ENCODE measurements at places on chromosomes 4 and X.

DNA sequence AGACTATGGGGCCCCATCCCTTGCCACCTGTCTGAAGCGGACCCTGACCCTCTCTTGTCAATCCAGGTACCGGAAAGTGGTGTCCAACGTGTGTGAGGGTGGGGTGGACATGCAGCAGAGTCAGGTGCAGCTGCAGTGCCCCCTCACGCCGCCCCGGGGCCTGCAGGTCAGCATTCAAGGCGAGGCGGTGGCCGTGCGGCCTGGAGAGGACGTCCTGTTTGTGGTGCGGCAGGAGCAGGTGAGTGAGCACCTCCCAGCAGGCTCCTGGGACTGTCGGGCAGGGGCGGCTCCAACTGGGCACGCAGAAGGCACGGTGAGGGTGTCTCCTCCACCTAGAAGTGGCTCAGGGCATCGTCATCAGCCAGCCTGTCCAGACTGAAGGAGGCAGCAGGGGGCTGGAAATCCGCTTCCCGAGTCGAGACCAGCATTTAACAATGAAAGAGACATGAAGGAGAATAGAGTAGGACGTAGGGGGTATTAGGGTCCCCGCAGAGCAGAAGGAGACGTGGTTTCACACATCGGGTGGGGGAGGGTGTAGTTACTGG lies 221.6 kb downstream of the AFAP1 start:
- DNase-seq = no peak

DNA sequence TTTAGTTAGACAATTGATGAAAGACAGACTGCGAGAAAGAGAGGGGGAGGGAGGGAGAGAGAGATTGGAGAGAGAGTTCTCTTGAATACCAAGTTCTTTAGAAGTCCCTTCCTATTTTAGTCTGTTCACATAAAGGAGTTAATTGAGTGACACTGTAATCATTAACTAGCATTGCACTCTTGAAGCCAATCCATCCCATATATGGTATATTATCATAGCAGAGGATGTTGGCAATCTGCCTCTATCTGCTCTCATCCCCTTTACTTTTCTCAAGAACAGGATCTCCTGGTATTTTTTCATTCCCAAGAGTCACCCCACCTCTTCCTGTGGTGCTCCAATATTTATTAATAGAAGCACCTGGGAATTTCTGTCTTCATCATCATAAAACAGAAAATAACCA lies 959.6 kb upstream of the NDST4 start:
- no peak for DNase-seq

- no peak for DNase-seq
Observed at GRCh38 chr4:105859233-105859632, 36.0 kb upstream of the NPNT start.

DNA sequence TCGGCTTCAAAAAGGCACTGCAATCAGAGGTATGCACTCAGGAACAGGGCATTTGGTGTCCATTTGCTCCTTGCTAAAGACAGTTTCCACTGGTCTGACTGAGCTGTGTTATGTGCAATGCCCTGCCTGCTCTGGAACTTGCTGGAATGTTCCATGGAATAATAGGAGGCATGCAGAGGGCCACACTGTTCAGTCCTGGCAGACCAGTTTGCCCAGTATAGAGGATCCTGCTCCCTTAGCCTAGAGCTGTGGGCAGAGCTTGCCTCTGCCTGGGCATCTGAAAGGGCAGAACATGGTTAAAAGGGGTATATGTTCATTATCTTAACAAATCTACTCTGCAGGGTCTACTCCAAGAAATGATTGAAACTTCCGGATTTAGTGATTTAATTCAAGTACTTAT lies 27.8 kb upstream of the CD99L2 start:
- no peak for DNase-seq

DNA sequence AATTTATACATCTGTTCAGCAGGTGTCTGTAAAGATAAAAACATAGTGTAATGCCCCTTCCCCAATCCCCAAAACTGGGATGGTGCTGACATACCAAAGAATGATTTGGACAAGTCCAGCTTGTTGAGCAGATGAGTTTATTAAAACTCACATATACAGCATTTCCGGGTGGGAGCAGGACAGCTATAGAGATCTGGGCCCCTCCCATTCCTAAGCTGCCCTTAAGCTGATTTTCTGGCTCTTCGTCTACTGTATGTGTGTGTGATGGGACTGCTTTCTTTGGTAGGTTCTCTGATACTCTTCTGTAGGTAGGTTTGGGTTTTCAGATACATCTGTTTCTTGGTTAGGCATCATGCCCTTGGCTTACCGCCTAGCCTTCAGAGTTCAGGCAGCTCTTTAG lies 703.7 kb upstream of the PCDH10 start:
- DNase-seq = no peak

GRCh38 chr4:173930329-173930967 lies 353.0 kb downstream of the FBXO8 start:
- DNase-seq = no peak

DNA sequence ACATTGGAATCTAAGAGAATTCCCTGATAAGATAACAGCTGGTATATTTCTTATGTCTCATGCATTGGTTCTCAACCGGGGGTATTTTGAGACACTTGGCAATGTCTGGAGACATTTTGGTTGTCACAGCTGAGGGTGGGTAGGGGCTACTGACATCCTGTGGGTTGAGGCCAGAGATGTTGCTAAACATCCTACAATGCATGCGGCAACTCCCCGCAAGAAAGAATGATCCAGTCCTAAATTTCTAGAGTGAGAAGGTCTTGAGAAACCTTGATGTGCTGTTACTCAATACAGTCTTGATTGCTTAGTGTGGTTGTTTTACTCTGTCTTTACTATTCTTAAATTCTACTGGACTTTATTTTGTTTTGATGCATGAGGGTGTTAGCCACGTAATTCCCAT lies 287.2 kb downstream of the FRMPD4 start:
- no peak for DNase-seq

- no peak for DNase-seq
Observed at GRCh38 chr4:72977936-72978485, 91.5 kb downstream of the COX18 start.

DNA sequence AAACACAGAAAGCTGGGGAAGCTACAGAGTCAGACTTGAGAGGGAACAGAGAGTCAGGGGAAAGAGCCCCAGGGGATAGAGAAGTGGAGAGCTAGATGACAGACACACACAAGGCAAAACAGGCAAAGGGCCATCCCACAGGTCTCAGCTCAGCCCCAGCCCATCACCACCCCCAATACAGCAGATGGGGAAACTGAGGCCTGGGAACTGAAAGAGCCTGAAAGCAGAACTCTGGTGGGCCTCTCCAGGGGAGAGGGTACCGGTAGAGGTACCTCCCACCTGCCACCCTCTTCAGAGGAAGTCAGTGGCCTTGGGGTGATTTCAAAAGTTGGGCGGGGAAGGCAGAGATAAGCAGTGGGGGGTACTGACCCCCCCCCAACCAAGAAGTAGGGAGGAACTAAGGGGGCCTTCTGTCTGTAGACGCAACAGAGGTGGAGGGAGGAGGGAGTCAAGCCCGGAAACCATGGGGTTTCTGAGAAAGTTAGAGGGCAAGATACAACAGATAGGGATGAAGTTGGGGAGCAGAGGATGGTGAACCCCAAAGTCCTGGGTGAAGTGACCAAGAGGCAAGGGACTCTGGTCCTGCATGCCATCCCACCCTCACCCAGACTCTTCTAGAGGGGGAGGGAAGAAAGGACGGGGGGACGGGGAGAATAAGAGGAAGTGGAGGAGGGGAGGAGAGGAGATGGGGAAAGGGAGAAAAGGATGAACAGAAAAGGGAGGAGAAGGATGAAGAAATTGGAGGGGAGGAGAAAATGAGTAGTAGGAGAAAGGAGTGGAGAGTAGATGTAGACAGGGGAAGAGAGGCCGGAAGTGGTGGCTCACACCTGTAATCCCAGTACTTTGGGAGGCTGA lies 3.2 kb downstream of the GATA1 start:
- no peak for DNase-seq

- no peak for DNase-seq
Observed at GRCh38 chr4:174281901-174282300, 1.6 kb downstream of the FBXO8 start.

GRCh38 chr4:105923497-105924238 lies 28.4 kb downstream of the NPNT start:
- no peak for DNase-seq

DNA sequence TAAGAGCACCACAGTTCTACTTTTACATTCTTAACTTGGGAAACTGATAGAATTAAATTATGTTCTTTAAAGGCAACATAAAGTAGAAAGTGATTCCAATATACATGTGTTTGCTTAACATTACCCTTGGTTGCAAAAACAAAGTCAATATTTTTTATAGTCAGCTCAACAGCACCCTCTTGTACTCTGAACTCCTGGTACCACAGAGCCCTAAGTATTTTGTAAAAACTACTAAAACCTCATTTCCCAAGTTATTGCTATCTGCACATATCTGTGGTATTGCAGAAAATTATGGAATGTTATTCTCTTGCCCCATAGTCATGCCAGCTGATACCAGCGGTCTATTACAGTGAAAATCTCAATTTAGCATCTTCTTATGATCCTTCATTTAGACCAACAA lies 2.9 kb downstream of the KIF4A start:
- no peak for DNase-seq

GRCh38 chr4:123924536-123924935 lies 527.9 kb downstream of the SPRY1 start:
- DNase-seq = no peak

GRCh38 chr4:113996599-113997177 lies 17.2 kb upstream of the ARSJ start:
- DNase-seq = no peak

GRCh38 chr4:93788712-93789111 lies 39.8 kb upstream of the ATOH1 start:
- DNase-seq = no peak

DNA sequence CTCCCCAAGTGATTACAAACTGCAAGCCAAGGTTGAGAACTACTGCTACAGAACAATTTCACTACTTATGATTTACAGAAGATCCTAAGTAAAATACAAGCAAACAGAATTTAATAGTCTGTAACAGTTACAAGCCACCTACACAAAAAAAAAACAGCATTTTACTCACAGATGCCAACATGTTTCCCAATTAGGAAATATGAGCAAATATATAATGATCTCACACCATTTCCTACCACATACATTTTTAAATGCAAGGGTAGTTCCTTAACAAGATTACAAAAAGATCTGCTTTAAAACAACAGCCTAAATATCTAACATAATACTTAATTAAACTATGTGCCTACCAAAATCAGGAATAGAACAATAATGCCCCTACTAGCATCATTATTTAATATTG lies 63.4 kb downstream of the EFHC2 start:
- DNase-seq = no peak

GRCh38 chrX:41014776-41015360 lies 70.4 kb upstream of the USP9X start:
- DNase-seq = no peak

DNA sequence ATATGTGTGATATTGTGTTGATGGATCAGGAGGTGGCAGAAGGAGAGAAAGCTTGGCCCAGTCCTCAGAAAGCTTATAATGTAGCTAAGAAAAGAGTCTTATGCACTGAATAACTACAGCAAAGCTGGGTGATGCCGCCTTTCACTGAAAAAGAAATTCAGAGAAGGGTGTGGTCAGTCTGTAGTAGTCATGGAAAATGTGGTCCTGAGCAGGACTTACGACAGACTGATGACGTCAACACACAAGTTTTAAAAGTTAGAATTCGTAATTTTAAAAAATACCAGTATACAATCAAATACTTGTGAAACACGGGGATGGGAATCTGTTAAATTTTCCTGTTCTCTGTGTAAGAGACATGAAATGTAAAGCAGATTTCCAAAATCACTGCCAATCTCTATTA lies 87.0 kb upstream of the RAPGEF2 start:
- no peak for DNase-seq

DNA sequence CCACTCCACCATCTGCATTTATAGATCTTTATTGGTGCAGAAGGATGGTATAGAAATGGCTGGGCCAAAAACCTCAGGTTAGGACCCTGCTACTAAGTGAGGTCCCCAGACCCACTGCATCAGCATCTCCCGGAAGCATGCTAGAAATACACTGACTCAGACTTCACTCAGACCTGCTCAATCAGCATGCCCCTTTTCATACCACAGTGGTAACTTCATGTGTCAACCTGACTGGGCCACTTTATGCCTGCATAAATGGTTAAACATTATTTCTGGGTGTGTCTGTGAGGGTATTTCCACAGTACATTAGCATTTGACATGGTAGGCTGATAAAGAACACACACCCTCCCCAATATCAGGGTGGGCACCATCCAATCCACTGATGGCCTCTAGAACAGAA lies 118.6 kb upstream of the VCX3B start:
- no peak for DNase-seq

GRCh38 chrX:17566740-17567139 lies 170.6 kb upstream of the SCML1 start:
- no peak for DNase-seq

- no peak for DNase-seq
Observed at GRCh38 chr4:171538601-171539100, 274.6 kb upstream of the GALNTL6 start.

GRCh38 chr4:170723171-170723570 lies 633.4 kb upstream of the AADAT start:
- DNase-seq = no peak

DNA sequence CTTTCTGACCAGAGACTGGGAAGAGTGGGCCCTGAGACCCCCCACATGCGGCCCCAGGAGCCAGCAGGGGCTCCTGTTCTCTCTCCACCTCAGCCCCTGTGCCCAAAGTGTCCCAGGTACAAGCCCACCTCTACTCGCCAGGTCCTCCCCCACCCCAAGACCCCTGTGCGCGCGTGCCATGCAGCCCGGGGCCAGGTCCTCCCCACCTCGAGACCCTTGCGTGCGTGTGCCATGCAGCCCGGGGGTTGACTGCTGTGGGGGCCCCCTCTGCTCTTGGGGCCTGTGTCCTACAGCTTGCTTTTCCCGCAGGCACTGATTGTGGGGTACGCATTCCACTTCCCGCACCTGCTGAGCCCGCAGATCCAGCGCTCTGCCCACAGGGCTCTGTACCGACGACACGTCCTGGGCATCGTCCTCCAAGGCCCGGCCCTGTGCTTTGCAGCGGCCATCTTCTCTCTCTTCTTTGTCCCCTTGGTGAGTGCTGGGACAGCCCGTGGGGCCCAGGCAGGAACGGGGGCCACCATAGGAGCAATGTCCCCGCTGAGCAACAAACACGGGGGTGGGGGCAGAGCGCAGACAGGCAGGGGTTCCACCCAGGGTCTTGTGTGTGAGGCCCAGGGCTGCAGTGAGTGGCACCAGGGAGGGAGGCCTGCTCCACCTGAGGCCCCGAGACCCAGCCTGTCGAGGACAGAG lies 20.3 kb downstream of the DGKQ start:
- no peak for DNase-seq

- no peak for DNase-seq
Observed at GRCh38 chr4:169152899-169153298, 117.9 kb downstream of the SH3RF1 start.

Measured in KG1 (cell line).